Stimulated activated naive B cell treated with anti-CD40 and anti-IgM and Interleukin-4, amounts not matched to agents 10 μg/mL and 1 μg/mL and 100 μg/mL, for 72 hours (primary cell): ENCODE measurements at places on chromosomes 6 and 20.
A peak's percentile ranks its signal among the peaks of the same experiment; 100 is the strongest.

- H3K4me1 ChIP-seq: no peaks in the 10 kb centered on the region
- H3K4me3 ChIP-seq: no peak overlapping the region
- H3K27me3 ChIP-seq: no peaks in the 10 kb centered on the region
- DNase-seq: no peak
- no peak overlapping the region for H3K27ac ChIP-seq
Observed at GRCh38 chr6:93266116-93266817, 153.1 kb downstream of the EPHA7 start.

GRCh38 chr6:50851049-50851845 is 32.6 kb downstream of the TFAP2B start:
- H3K27ac ChIP-seq: no peak overlapping the region
- no peak for DNase-seq
- peaks cover 73% of the 10 kb centered on the region for H3K27me3 ChIP-seq
- no peaks in the 10 kb centered on the region for H3K4me1 ChIP-seq
- no peak overlapping the region for H3K4me3 ChIP-seq

- H3K36me3 ChIP-seq: no peaks in the 10 kb centered on the region
- no peak overlapping the region for H3K4me3 ChIP-seq
- DNase-seq: no peak
- H3K27me3 ChIP-seq: peaks cover 6% of the 10 kb centered on the region
Observed at GRCh38 chr6:63502156-63502555, 70.1 kb upstream of the LOC128125822 start.

- DNase-seq: no peak
- H3K27ac ChIP-seq: peak overlapping the region; percentile 48
- no peaks in the 10 kb centered on the region for H3K36me3 ChIP-seq
- peak overlapping the region; percentile 29 for H3K4me3 ChIP-seq
- H3K27me3 ChIP-seq: no peaks in the 10 kb centered on the region
- peaks cover 27% of the 10 kb centered on the region for H3K4me1 ChIP-seq
Observed at GRCh38 chr6:42367353-42368011, 84.2 kb downstream of the TRERF1 start.

- H3K4me3 ChIP-seq: no peak overlapping the region
- no peaks in the 10 kb centered on the region for H3K27me3 ChIP-seq
- H3K4me1 ChIP-seq: no peaks in the 10 kb centered on the region
- peaks cover 29% of the 10 kb centered on the region for H3K36me3 ChIP-seq
- no peak overlapping the region for H3K27ac ChIP-seq
Observed at GRCh38 chr20:58362206-58362516, 26.9 kb upstream of the VAPB start.

DNA sequence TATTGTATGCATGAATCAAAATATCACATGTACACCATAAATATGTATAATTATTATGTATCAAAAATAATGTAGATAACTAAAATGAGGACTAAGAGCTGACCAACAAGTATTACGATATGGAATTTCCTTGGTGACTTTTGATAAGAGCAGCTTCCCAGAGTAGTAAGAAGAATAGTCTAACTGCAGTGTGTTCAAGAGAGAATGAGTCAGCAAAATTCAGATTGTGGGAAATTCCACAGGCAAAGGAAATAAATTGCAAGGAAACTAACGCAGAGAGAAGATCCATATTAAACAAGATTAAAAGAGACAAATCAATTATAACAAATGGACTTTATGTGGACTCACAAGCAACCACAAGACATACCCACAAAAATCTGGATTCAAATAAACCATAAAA is 26.4 kb downstream of the FRK start:
- no peak overlapping the region for H3K4me3 ChIP-seq
- no peaks in the 10 kb centered on the region for H3K4me1 ChIP-seq
- H3K27ac ChIP-seq: no peak overlapping the region
- DNase-seq: no peak
- no peaks in the 10 kb centered on the region for H3K36me3 ChIP-seq

DNA sequence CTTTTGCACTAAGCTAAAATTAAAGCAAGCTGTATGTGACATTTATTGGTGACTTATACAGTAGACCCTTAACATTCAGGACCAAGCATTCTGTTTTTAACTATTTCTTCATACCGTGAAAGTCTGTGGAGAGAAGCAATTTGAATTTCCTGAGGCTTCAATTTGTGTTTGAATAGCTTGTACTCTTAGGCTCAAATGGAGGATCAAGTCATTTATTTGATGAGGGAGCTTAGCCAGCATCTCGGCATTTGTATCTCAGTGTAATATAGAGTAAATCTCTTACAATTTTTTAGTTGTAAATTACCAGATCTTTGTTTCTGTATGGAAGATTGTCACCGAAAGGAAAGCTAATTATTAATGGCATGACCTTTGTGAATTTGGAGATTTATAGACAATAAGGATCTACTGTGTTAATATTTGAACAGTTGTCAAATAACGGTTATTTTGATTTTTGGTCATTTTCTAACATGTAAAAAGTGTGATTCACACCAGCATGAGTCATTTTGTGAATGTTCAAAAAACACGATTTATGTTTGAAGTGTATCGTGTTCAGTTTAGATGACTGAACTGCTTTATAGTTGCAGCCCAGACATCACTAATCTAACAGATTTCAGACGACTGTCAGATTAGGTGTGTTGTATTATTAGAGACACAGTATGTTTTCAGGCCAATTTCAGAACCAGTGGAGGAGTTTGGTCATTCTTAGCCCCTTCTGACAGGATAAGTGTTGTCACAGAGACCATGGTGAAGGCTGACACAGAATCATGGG is 332.9 kb downstream of the CDKAL1 start:
- no peaks in the 10 kb centered on the region for H3K27me3 ChIP-seq
- no peak for DNase-seq

- no peak overlapping the region for H3K4me3 ChIP-seq
- H3K4me1 ChIP-seq: peaks cover 43% of the 10 kb centered on the region
- peaks cover 3% of the 10 kb centered on the region for H3K27me3 ChIP-seq
- no peak for DNase-seq
- H3K27ac ChIP-seq: no peak overlapping the region
Observed at GRCh38 chr6:12943549-12943948, 227.0 kb downstream of the PHACTR1 start.

DNA sequence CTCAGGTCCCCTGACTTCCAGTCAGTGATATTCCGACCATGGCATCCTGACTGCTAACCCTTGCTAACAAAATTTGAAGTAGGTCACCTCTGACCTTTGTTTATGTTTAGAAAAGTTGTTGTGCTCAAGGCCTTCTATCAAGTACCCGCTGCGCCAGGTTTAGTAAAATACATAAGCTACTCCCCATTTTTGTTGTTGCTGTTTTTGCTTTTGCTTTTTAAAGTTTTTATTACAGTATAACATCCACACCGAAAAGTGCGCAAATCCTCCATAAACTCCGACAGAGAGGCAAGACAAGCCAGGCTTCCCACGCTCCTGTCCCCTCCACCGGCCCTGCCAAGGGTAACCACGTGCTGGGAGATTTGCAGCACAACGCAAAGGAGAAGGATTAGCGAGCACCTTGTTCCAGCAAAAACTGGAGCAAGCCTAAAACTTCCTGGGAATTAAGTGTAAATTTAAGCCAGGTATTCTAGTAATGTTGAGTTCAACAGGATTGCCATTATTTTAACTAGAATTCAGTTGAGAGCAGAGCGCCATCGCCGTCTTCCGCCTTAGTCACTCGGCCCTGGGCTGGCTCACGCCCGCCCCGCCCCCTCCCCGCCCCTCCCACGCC is 17.8 kb upstream of the HMGN4 start:
- H3K27me3 ChIP-seq: peaks cover 7% of the 10 kb centered on the region
- no peak for DNase-seq
- peaks cover 26% of the 10 kb centered on the region for H3K4me1 ChIP-seq
- peak overlapping the region; percentile 76 for H3K4me3 ChIP-seq
- H3K27ac ChIP-seq: peak overlapping the region; percentile 94
- H3K36me3 ChIP-seq: peaks cover 1% of the 10 kb centered on the region

DNA sequence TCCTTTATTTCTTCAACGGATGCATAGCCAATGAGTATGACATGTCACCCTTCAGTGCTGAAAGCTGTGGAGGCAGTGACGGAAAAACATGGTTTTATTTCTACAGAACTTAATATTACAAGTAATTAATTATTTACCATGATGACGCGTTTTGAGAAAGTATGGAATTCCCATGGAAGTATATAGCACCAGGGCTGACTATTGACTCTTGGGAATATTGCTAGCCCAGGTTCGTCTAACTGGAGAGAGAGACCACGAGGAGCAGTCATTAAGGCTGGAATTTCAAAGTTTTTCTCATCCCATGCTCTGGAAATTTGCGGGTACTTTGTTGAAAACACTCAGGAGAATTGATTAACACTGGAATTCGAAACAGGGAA is 155.2 kb upstream of the PRSS16 start:
- peaks cover 4% of the 10 kb centered on the region for H3K36me3 ChIP-seq
- H3K27me3 ChIP-seq: peaks cover 59% of the 10 kb centered on the region
- DNase-seq: no peak
- H3K4me3 ChIP-seq: peak overlapping the region; percentile 81
- peaks cover 18% of the 10 kb centered on the region for H3K4me1 ChIP-seq
- no peak overlapping the region for H3K27ac ChIP-seq

- peaks cover 18% of the 10 kb centered on the region for H3K27me3 ChIP-seq
- no peak for DNase-seq
- no peak overlapping the region for H3K27ac ChIP-seq
Observed at GRCh38 chr20:4656491-4656890, 65.2 kb upstream of the PRND start.

DNA sequence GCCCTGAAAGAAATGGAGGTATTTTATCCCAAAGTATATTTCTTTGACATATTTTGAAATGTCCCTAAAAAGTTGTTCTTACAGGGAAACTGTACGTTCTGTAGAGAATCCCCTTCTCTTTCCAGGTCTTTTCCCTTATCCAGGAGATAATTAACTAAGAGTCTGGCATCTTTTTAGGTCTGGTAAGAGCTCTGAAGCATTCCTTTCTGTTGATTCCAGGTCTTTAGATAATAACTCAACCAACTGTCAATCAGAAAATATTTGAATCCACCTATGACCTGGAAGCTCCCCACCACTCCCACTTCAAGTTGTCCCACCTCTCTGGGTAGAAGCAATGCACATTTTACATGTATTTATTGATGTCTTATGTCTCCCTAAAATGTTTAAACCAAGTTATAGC is 26.0 kb upstream of the CENPW start:
- no peaks in the 10 kb centered on the region for H3K36me3 ChIP-seq
- no peak overlapping the region for H3K4me3 ChIP-seq
- no peaks in the 10 kb centered on the region for H3K4me1 ChIP-seq
- DNase-seq: no peak
- H3K27ac ChIP-seq: no peak overlapping the region
- H3K27me3 ChIP-seq: no peaks in the 10 kb centered on the region

DNA sequence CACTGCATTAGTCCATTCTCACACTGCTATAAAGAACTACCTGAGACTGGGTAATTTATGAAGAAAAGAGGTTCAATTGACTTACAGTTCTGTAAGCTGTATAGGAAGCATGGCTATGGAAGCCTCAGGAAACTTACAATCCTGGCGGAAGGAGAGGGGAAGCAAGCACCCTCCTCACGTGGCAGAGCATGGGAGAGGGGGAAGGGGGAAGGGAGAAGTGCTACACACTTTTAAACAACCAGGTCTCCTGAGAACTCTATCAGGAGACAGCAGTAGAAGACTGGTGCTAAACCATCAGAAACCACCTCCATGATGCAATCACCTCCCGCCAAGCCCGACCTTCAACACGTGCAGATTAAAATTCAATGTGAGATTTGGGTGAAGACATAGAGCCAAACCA is 494.0 kb downstream of the GRIK2 start:
- H3K27me3 ChIP-seq: no peaks in the 10 kb centered on the region
- DNase-seq: no peak
- H3K4me3 ChIP-seq: no peak overlapping the region
- H3K4me1 ChIP-seq: no peaks in the 10 kb centered on the region
- H3K27ac ChIP-seq: no peak overlapping the region
- no peaks in the 10 kb centered on the region for H3K36me3 ChIP-seq

- no peak overlapping the region for H3K27ac ChIP-seq
- peaks cover 26% of the 10 kb centered on the region for H3K36me3 ChIP-seq
- no peak for DNase-seq
- H3K27me3 ChIP-seq: no peaks in the 10 kb centered on the region
Observed at GRCh38 chr6:35237476-35237875, 22.1 kb upstream of the ZNF76 start.

- H3K27me3 ChIP-seq: no peaks in the 10 kb centered on the region
- peak overlapping the region; percentile 60 for H3K4me3 ChIP-seq
- peaks cover 8% of the 10 kb centered on the region for H3K4me1 ChIP-seq
- DNase-seq: no peak
Observed at GRCh38 chr6:128179876-128180438, 279.1 kb upstream of the THEMIS start.

DNA sequence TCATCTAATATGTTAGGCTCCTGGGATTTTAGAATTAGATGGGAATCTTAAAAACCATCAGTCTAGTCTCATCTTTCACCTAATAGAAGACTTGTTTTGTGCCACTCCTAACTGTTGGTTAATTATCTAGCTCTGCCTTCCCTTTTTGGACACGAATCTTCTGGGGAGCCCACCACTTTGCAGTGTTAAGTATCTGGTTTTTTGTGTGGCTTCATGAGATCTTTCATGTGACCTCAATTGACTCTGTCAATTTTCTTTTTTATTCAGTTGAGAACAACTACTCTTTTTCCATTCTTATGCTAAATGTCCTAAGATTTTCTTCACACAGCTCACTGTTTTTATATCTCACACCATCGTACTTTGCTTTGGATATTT is 16.9 kb downstream of the TBPL1 start:
- H3K4me3 ChIP-seq: no peak overlapping the region
- H3K4me1 ChIP-seq: peaks cover 26% of the 10 kb centered on the region
- no peak for DNase-seq
- no peak overlapping the region for H3K27ac ChIP-seq

- H3K27ac ChIP-seq: no peak overlapping the region
- peaks cover 29% of the 10 kb centered on the region for H3K36me3 ChIP-seq
- H3K4me3 ChIP-seq: no peak overlapping the region
- no peaks in the 10 kb centered on the region for H3K27me3 ChIP-seq
- H3K4me1 ChIP-seq: peaks cover 8% of the 10 kb centered on the region
Observed at GRCh38 chr6:41066867-41067304, 5.3 kb downstream of the OARD1 start.

DNA sequence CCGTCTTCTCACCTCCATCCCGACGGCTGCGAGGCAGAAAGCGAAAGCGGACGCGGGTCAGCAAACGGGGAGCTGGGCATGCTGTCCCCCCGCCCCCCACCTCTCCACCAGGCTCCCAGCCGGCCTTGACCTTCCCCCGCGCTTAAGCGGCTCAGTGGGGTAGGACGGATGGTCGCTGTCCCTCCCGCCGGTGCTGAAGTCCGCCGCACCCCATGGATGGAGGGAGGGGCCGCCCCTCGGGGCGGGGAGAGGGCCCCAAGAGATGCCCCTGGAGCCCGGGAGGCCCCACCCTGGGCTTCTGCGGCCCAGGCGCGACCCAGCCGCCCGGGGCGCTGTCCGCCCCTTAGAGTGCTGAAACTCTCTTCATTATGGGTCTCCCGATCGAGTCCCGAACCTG is at the start of gene KCNB1:
KCNB1 (minus strand) TSS at position 48 of the 397 bp plus-strand sequence. CDS start 188 bp downstream, outside the sequence.
- peaks cover 9% of the 10 kb centered on the region for H3K4me1 ChIP-seq
- H3K36me3 ChIP-seq: no peaks in the 10 kb centered on the region
- peaks cover 88% of the 10 kb centered on the region for H3K27me3 ChIP-seq
